ENCODE measurements at places on chromosomes 7 and 10.

GRCh38 chr7:132613737-132614136, 37.5 kb upstream of the PLXNA4 start:
- no peak for DNase-seq

- DNase-seq, result no peak
These were observed 24.5 kb downstream of the STEAP1 start for GRCh38 chr7:90178679-90179278.

DNA sequence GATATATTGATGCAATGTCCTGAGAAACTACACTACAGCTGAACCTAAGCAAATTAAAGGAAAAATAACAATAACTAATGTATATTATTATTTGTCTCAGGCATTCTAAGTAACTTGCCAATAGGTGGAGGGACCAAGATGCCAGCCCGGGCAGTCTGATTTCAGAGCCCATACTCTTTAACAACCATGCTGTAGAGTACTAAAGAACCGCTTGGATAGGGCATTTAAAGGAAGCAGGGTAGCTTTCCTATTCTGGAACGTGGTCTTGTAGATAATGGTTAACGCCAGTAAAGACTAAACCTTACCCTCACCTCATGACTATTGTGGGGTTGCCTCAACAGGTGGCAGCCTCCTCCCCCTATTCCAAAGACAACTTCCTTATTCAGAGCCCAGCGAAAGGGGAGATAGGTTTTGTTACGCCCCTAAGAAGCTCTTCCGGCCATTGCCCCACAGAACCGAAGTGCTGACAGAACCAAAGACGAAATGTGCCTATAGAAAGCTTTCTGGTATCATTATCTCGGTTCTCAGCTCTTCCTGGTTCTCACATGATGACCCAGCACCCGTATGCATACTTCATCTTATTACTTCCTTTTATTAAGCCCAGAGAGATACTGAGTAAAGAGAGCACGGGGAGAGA, 707 bp upstream of the C1GALT1 start:
- peak; percentile 87 for DNase-seq

DNA sequence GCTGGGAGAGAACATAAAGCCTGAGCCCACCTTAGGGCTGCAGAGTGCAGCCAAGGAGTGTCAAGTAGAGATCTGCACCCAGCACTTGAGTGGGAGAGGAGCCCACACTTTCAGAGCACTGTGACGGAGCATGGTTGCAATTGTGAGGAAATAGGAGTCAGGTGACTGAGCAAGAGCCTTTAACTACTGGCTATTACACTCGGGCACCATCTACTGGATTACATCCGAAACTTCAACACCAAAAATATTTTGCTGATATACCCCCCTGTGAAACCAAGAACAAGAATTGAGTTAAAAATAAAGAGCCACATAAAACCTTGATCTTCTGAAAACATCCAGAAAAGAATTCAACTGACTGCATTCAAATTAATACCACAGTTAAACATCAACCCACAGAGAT, 657.9 kb downstream of the NXPH1 start:
- DNase-seq, result no peak

DNA sequence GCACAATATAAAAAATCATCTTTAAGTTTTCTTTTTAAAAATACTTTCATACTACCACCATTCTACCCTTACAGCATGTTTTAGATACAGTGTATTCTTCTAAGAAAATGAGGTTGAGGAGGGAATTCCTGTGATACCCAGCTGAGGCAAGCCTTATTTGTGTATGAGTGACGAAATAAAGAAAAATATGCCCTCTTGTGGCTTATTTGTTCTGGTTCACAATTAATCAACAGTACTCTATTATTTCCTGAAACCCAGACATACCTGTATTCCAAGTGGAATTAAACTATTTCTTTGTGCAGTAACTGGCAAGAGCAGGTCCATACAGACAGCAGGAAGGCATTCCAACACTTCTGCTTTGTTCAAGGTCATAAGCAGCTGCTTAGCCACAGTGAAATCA, 4.5 kb upstream of the SEMA3D start:
- DNase-seq, result no peak

GRCh38 chr10:129335942-129336341, 131.1 kb upstream of the MGMT start:
- DNase-seq, result no peak

- no peak for DNase-seq
These were observed 250.0 kb upstream of the KLF6 start for GRCh38 chr10:4034907-4035598.

DNA sequence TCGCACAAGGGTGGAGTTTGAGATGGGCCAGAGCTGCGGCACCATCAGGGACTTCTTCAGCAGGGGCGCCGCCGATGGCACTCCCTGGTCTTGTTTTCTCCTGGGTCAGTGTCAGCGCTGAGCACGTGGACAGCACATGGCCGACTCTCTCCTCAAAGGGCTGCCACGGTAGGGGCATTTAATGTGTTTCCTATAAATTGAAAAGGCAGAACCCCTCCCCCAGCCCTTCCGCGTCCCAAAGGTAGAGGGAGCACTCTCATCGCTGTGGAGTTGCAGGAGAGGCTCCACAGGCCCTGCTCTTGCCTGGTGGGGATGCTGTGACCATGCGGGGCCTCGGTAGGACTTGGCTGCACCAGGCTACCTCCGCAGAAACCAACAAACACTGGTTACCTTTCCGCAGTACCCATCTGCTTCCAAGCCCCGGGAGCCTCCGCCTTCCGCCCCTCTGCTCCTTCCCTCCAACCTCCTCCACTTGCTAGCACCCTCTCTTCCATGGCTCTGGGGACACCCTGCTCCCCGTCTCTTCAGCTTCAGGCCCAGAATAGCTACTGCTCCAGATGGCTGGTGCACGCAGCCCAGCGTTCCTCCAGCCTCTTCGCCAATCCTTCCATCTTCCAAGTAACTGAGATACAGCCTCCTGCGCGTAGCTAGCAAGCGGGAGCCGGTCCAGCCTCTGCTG, 166.3 kb upstream of the ADCY1 start:
- DNase-seq, result peak; percentile 19

DNA sequence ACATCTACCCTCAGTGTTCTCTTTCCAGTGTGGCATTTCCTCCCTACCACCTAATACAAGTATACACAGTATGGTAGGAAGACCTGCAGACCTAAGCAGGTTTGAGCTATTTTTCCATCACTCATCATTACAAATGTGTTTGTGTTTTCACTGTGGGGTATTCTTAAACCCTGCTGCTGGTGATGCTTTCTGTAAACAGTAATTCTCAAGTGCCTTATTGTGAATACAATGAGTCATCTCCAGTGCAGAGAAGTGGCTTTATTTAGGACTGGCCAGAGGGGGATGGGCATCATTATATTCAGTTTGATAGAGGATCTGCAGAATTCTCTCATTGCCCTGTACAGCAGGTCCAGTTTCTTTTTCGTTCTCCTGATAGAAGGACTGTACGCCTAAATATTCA, 63.7 kb downstream of the GRM8 start:
- DNase-seq, result peak; percentile 46

DNA sequence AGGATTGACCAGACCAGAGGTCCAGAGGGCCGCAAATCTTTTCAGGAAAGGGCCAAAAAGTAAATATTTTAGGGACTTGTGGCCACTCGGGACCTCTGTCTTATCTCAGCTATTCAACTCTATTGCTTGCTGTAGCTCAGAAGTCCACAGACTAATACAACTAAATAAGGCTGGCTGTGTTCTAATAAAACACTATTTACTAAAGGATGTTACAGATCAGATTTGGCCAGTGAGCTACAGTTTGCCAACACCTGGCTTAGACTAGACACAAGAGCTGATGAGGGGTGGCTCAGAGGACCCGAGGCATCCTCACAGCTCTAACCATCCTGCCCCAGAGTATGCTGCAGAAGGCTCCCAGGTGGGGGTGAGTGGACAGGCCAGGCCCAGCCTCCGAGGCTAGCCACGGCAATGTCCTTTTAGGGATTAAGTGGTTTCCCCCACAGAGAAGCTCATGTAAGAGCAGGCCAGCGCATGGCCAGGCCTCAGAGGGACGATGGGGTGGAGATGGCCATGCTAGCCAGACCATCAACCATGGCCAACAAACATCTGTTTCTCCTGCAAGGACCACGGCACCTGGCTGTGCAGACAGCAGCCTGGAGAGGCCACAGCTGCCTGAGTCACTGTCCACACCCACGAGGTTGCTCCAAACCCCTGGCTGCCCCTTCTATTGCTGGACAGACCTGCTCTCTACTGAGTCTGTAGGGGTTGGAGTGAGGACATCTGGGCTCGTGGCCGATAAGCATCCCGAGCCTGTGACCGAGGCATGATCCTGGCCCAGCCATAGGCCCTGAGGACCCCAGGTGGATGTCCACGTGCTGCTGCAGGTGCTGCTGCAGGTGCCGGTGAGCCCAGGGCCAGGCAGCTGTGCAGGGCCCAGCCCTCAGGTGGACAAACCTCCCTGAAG, 76.5 kb downstream of the AFAP1L2 start:
- no peak for DNase-seq
